ENCODE measurements at places on chromosomes 12 and 14.

- DNase-seq = no peak
These were observed 27.4 kb upstream of the KCNH3 start for GRCh38 chr12:49511410-49511809.

DNA sequence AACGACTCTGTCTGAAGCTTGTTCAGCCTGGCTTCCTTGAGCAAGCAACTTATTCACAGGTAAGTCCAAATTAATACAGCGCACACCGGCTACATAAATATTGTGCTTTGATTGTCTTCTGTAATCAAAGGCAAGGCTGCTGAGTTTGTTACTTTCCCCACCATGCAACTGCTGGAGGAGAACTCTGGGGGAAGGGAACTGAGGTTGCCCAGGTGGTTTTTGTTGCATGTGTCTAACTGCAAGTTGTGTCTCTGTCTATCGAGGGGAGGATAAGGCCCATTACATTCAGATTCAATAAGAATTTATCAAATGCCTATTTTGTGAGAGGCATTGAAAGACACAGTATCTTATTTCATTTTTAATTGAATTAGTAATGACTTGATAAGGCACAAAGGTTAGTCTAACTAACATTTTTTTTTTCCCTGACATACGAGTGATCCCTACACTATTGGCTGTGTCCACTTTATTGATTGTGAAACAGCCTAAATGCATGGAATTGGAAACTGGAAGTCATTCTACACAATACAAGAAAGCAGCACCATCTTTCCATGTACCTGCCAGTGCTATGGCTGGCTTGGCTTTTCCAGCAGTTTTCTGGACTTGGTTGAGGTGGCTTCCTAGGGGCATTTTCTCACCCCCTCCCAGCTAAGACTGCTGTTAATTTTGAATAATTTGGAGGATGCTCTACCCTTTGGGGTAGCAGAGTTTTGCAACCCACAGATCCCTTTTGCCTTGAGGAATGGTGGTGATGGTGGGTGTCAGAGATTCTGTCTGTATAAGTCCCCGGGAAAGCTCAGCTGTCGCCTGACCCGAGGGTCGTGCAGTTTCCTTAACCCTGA lies 951 bp upstream of the CHST11 start:
- DNase-seq = no peak

GRCh38 chr14:58815794-58816193 lies 178.0 kb downstream of the DACT1 start:
- DNase-seq = no peak

DNA sequence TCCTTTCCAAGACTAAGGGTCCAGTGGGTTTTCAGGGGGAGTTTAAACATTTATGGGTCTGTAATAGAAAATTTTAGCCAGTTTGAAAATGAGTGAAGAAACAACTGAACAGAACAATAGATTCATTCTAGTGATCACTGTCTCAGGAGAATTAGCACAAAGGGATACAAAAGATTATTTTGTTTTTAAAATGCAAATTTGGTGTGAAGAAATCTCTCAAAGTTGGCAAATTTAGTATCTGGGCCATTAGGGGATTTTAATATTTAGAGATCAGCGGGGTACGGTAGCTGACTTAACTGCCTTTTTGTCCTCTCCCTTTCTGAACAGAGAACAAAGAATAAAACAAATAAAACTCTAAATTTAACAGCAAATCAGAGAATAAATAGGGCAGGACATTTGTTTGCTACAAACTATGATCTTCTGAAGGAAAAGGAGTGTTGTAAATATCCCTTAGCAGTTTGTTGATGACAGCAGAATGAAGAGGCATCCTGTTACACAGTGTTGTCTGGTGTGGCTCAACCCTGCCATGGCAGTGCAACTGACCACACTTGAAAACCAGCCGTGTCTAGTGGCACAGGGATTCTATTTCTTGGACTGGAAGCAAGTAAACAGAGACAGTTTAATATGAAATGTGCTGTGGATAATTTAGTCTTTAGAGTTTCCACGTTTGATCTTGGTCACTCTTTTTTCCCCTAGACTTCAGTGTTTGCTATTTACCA lies 46.3 kb upstream of the LRTM2 start:
- DNase-seq = no peak

DNA sequence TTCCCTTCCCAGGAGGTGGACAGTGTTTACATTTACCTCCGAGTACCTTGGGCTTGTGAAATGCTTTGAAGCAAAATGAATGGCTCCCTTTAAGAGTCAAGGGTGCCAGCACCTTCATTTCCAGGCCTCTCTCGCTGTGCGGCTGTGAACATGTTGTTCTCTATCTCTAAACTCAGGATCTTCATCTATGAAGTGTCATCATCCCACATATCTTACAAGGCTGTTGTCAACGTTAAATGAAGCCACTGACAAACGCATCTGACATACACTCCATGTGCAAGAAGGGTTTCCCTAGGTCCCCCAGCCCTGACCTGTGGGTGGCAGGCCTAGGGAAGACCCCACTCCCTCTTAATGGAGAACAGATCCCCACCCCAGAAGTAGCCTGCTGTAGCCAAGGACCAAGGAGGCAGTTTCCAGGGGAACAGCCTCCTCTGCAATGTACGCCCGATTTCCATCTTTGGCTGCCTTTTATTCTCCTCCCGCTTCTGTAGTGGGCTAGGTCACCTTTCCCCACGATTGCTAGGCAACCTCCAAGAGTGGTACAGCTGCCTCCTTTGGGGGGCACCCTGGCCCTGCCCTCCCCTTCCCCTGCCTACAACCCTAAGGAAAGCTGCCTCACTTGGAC lies 7.6 kb downstream of the ACTN1 start:
- DNase-seq = no peak

- peak; percentile 32 for DNase-seq
These were observed 1.5 kb downstream of the CALM1 start for GRCh38 chr14:90398315-90398839.

- DNase-seq = no peak
These were observed 121.9 kb downstream of the PIK3C2G start for GRCh38 chr12:18383203-18383602.

Data from stimulated activated CD4-positive, alpha-beta T cell treated with anti-CD3 and anti-CD28 coated beads, Interleukin-12 subunit alpha, Interleukin-12 subunit beta, amount 100 ng/mL, for 24 hours (primary cell).